ENCODE measurements at places on chromosomes 5 and 9.

GRCh38 chr9:121773286-121773953 lies 122.0 kb downstream of the DAB2IP start:
- DNase-seq: no peak

- DNase-seq: no peak
Measured at GRCh38 chr5:179833709-179834070, 13.0 kb downstream of the SQSTM1 start.

DNA sequence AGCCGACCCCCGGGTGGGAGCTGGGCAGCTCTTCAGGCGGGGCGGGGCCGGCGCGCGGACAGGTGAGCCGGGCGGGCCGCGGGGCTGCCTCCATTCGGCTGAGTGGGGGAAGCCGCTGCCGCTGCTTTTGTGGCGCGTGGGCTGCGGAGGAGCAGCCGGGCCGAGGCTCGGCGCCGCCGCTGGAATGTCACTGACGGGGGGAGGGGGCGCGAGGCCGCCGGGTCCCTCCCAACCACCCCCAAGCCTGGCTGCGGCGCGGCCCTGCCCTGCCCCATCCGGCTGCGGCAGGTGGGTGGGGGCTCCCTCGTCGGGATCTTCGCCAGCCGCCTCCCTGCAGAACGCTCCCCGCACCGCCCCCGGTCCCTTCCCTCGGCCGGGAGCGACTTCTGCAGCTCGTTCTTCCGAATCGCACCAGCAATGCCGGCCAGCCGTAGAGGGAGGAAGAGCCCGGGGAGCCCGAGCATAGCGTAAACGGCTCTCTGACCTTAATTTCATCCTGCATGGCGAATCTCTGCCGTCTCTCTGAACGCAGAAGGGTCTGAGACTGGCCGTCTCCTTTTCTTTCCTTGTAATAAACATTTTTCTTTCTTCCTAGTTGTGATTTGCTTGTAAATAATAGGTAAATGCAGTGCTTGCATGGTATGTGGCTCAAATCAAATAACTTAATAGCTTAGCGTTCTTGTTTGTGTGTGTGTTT lies 505 bp downstream of the SPTAN1 start:
- no peak for DNase-seq

GRCh38 chr9:80144406-80144805 lies 572.6 kb downstream of the TLE4 start:
- DNase-seq: no peak

DNA sequence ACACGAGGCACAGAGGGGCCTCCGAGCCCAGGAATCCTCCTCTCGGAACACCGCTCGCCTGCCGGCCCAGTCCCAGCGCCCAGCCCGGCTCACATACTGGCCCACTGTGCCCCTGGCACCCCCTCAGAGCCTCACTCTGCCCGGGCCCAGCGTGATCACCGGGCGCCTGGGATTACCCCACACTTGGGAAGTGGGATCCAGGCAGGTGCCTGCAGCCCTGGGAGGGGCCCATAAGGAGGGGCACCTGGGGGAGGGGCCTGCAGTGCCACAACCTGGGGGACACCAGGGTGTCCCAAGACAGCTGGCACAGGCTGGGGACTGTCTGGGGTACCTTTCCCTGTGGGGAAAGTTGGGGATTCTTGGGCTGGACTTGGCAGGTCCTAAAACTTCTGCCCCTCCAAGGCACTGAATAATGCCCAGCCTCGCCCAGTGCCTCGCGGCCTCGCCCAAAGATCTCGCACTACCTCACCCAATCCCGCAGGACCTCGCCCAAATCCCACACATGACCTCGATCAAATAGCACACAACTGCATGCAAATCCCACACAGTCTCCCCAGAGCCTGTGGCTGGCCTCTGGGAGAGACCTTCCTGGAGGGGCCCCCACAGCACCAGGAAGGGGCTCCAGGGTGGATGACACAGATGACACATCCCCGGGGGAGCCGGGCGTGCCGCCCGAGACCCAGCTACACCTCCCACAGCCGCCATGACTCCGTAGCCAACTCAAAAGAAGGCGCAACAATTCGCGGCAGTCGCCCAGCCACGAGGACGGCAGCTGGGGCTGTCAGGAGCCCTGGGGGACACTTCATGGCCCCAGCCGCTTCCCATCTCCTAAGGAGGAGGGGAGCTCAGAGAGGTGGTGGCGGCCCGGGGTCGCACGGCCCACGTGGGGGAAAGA lies 13.7 kb downstream of the NOTCH1 start:
- DNase-seq: no peak

DNA sequence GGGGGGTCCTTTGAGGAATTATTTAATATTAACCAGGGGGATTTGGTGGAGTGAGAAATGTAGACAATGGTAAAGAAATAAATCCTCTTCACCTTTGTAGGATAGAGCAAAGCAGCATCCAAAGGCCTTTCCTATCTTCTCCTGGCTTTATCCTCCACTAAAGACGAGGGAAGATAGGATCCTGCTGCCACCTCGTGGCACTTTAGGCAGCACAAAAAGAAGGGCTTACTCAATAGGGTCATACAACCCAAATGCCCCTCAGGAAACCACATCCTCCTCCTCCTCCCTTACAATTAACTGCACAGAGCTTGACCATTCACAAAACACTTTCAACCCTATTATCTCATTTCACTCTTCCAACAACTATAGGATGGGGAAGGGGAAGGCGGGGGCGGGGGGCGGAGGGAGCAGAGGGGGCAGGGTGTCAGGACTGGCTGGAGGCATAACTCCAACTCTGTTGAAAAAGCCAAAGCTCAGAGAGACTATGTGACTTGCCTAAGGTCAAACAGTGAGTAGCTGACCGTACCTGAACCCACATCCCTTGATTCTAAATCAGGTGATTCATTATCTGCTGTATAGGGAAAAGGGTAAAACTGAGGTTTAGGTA lies 45.4 kb upstream of the MYOT start:
- DNase-seq: no peak

- no peak for DNase-seq
Measured at GRCh38 chr5:138803935-138804334, 50.7 kb downstream of the CTNNA1 start.

GRCh38 chr9:87708986-87709728 lies 16.8 kb upstream of the CTSL start:
- no peak for DNase-seq
